ENCODE measurements at places on chromosomes 12 and 14. TPM values are rescaled to one million over a fixed set of nuclear protein-coding genes. Genes with fewer than 3 reads are reported as not detected.

DNA sequence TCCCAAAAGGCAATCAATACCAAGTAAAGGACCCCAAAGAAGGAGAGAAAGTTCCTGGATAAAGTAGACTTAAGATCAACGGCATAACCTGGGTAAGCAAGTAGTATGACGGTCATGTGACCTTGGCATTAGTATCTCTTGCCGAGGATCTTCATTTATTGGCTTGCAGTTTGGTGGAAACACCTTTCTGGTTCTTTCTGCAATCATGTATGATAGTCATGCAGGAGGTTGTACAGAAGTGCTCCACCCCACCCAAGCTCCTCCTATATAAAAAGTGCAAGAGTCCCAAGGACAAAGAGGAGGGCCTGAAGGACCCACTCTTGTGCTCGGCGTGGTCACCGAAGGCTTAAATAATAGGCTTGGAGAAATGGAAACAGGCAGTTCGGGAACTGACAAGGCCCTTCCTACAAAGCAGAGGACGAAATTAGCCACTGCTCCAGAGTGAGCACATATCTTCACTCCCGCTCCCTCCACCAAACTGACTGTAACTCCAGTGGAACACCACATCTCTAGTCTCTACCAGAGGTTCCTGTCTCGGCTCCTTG, 750 bp downstream of the CS start:
- H3K27ac ChIP-seq = peak overlapping the region; percentile 67
- H3K27me3 ChIP-seq = no peaks in the 10 kb centered on the region
- peaks cover 25% of the 10 kb centered on the region for H3K4me1 ChIP-seq
- no peak for DNase-seq
- peak overlapping the region; percentile 78 for H3K4me3 ChIP-seq

GRCh38 chr14:105316968-105317510, 2.5 kb downstream of the PACS2 start:
- no peak overlapping the region for H3K27ac ChIP-seq
- no peaks in the 10 kb centered on the region for H3K27me3 ChIP-seq
- H3K4me1 ChIP-seq = peaks cover 33% of the 10 kb centered on the region
- H3K36me3 ChIP-seq = no peaks in the 10 kb centered on the region

DNA sequence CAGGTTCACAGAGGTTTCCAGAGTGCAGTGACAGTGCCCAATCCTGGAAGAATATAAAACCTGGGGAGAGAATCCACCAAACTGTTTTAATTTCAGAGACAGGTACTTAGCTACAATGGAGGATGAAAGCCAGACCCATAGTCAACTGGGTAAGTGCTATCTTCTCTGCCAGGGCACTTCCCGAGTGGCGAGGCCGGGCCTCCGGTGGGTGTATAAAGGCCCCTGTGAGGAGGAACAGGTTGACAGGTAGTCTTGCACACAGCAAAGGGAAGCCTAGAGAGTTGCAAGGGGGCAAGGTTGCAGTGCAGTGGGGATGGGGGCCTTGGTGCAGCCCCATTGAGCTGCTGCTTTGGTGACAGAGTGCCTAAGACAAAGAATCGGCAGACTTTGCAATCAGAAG, 130.7 kb downstream of the SLC38A6 start:
- no peak for DNase-seq
- no peak overlapping the region for H3K4me3 ChIP-seq
- H3K36me3 ChIP-seq = no peaks in the 10 kb centered on the region
- H3K27ac ChIP-seq = no peak overlapping the region
- no peaks in the 10 kb centered on the region for H3K27me3 ChIP-seq

GRCh38 chr14:39038542-39038941, 64.5 kb downstream of the SEC23A start:
- no peak overlapping the region for H3K4me3 ChIP-seq
- no peak overlapping the region for H3K27ac ChIP-seq
- no peaks in the 10 kb centered on the region for H3K27me3 ChIP-seq

DNA sequence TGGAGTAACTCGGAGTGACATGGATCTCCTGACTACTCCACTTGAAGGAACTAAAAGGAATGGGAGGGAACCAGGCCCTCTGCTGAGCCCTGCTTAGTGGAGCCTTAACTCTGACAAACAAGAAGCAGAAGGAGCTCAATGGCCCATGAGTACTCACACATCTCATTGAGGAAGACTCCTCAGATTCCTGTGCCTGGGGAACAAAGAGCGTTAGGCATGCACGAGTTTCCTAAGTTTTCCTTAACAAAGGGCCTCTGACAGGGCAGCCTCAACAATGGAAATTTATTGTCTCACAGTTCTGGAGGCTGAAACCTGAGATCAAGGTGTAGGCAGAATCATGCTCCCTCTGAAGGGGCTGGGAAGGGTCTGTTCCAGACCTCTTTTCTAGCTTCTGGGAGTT, 185.7 kb upstream of the NTF3 start:
- H3K4me3 ChIP-seq = no peak overlapping the region
- H3K27ac ChIP-seq = no peak overlapping the region
- no peaks in the 10 kb centered on the region for H3K27me3 ChIP-seq
- no peaks in the 10 kb centered on the region for H3K36me3 ChIP-seq

GRCh38 chr12:46701356-46701755, 124.4 kb downstream of the SLC38A4 start:
- H3K27ac ChIP-seq = no peak overlapping the region
- H3K36me3 ChIP-seq = no peaks in the 10 kb centered on the region
- no peaks in the 10 kb centered on the region for H3K4me1 ChIP-seq
- no peaks in the 10 kb centered on the region for H3K27me3 ChIP-seq
- H3K4me3 ChIP-seq = no peak overlapping the region

GRCh38 chr14:20144820-20145219, 6.2 kb downstream of the OR4N5 start:
- no peaks in the 10 kb centered on the region for H3K27me3 ChIP-seq
- no peaks in the 10 kb centered on the region for H3K36me3 ChIP-seq
- no peaks in the 10 kb centered on the region for H3K4me1 ChIP-seq
- no peak for DNase-seq
- no peak overlapping the region for H3K27ac ChIP-seq

DNA sequence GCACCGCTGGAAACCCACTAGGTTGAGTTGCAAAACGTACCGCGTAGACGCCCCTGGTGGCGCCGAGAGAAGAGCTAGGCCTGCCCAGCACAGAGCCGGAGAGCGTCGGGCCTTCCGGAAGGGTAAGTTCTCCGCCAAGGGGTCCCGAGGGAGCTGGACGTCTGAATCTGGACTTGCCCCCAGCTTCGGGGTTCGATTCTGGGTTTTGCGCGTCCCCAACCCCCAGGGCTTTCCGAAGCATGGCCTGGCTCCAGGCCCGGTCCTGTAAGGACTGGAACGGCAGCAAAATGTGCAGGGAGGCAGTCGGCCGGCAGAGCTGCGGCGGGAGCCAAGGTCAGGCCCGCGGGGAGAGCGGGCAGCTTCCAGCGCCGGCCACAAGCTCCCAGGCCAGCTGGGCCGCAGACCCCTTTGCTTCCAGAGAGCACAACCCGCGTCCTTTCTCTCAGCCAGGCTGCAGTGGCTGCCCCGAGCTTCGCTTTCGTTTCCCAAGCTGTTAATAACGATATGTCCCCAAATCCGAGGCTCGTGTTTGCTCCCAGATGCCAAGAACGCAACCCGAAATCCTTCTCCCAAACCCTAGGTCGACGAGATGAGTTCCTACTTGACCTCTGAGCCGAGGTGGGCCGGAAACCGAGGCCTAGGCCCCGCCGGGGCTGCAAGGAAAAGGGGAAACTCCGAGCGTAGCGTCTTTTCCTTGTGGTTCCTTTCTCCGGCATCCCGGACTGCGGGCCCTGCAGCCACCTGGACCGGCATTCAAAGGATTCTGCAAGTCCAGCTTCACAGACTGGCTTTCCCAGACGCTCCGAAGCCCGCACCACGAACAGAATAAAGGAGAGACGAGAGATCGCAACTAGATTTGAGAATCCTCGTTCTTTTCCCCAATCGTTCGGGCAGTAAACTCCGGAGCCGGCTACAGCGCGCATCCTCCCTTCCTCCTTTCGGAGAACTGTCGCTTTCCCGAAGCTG, 3.2 kb upstream of the TBX5 start:
- no peak for DNase-seq
- H3K36me3 ChIP-seq = no peaks in the 10 kb centered on the region
- H3K4me1 ChIP-seq = peaks cover 3% of the 10 kb centered on the region

- peak overlapping the region; percentile 69 for H3K27ac ChIP-seq
- no peaks in the 10 kb centered on the region for H3K27me3 ChIP-seq
- no peak overlapping the region for H3K4me3 ChIP-seq
- no peak for DNase-seq
Measured at GRCh38 chr12:106427917-106428316, 70.4 kb downstream of the POLR3B start.

DNA sequence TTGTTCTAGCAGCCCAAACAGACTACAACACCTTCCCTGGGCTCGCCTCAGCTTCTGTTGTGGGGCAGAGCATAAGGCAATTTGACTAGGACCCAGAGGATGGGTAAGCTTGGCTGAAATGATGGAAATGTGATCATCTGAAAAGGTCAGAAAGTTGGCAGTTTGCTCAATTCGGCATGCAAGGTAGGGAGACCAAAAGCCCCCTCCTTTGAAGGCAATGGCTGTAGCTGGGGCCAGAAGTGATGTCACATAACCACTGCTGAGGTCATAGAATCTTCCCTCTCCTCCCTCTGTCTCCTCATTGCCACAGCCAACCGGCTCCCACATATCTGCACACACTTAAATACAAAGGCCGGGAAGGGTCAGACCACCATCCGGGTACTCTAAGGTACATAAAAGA, at the start of gene TPPP2:
TPPP2 (plus strand) TSS at position 301 of the 400 bp plus-strand sequence. CDS start 365 bp downstream, outside the sequence.
- H3K4me1 ChIP-seq = peaks cover 23% of the 10 kb centered on the region
- no peak within 1 kb of the TSS for H3K4me3 ChIP-seq
- DNase-seq = no peak
- no peaks in the 10 kb centered on the region for H3K27me3 ChIP-seq

- H3K4me3 ChIP-seq = peak within 1 kb of the TSS; percentile 75
- H3K36me3 ChIP-seq = no peaks in the 10 kb centered on the region
- H3K27ac ChIP-seq = no peak within 1 kb of the TSS
Measured at GRCh38 chr12:48183091-48183875, at the start of gene CCDC184. TSS of gene CCDC184 (plus strand) at chr12:48183644. CDS start at chr12:48184123, 479 bp downstream.

GRCh38 chr12:103881261-103881660, 40.2 kb upstream of the NT5DC3 start:
- no peaks in the 10 kb centered on the region for H3K27me3 ChIP-seq
- no peak for DNase-seq
- no peaks in the 10 kb centered on the region for H3K4me1 ChIP-seq
- H3K4me3 ChIP-seq = no peak overlapping the region
- no peak overlapping the region for H3K27ac ChIP-seq
- H3K36me3 ChIP-seq = no peaks in the 10 kb centered on the region

DNA sequence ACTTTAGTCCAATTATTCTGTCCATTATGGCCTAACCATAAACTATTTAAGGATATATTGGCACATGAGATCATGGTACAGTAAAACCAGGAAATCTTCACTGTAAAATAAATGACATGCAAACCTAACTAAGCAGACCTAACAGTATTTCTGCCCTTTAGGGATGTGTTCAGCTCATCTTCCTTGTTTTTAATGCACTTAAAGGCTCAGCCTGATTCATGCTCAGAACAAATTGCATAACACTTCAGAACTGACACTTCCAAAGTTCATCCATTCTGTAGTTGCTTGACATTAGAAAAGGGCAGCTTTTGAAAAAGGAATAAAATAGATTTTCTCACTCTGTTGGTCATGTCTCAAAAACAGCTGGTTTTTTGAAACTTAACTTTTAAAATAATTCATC, 708.5 kb downstream of the C12orf50 start:
- H3K27ac ChIP-seq = no peak overlapping the region
- H3K36me3 ChIP-seq = no peaks in the 10 kb centered on the region
- DNase-seq = no peak

DNA sequence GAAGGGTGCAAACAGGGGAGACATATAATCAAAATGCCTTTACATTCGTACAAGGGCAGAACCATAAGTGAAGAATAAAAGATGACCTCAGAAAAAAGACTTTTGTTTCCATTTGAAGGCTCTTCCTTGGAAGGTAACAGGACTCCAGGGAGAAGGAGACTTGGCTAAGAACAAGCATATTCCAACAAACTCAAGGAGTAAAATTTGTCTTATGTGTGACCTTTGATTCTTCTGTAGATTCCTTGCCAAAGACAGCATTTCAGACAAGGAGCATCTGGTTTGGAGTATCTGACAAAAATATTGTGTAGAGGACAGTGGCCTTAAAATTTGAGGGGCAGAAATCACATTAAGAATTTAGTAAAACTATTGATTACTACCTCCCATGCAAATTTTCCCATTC, 991.9 kb downstream of the FLRT2 start:
- no peaks in the 10 kb centered on the region for H3K36me3 ChIP-seq
- no peak for DNase-seq
- no peak overlapping the region for H3K4me3 ChIP-seq
- no peaks in the 10 kb centered on the region for H3K27me3 ChIP-seq

DNA sequence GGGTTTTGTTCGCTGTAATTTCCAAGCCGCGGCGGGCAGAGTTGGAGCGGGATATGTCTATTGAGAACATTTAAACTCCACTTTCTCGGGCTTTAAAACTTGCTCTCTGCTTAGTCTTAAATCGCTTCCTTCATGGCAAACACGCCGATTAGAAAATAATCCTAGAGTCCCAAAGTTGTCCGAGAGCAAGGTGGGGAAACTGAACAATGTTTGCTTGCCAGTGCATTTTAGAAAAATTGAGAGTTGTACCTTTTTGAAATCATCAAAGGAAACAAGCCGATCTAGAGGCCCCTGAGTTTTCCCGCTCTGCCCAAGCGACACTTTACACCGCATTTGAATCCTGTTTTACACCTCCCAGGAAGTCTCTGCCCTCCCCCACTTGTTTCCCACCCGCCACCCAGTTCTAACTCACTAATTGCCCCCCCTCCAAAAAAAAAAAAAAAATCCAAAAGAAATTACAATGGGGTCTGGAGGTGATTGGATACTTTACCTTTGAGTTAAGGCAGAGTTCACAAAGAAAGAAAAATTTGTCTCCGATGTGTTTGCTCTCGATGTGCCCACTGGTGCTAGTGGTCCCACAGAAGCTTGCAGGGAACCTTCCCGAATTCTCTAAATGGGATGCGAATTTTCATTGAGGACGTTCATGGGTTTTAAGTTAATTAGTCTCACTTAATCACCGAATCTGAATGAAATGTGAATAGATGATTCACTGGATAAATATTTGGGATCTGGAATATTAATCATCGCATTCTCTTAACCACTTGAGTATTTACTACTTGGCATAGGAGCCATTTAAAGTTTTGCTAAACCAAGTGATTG, 2.3 kb downstream of the HMGA2 start:
- H3K4me3 ChIP-seq = peak overlapping the region; percentile 43
- H3K36me3 ChIP-seq = no peaks in the 10 kb centered on the region

Gene RASSF8
- 90.0 TPM for polyA plus RNA-seq

Gene MYRFL
- polyA plus RNA-seq = 8.0 TPM

Gene HAL
- polyA plus RNA-seq = 0.37 TPM

Gene DEPDC4
- 6.7 TPM for polyA plus RNA-seq
